ENCODE measurements at places on chromosomes 7 and 10. TPM values are rescaled to one million over a fixed set of nuclear protein-coding genes. Genes with fewer than 3 reads are reported as not detected.

- no peak for DNase-seq
Measured at GRCh38 chr7:94823947-94824346, 83.4 kb upstream of the PPP1R9A start.

DNA sequence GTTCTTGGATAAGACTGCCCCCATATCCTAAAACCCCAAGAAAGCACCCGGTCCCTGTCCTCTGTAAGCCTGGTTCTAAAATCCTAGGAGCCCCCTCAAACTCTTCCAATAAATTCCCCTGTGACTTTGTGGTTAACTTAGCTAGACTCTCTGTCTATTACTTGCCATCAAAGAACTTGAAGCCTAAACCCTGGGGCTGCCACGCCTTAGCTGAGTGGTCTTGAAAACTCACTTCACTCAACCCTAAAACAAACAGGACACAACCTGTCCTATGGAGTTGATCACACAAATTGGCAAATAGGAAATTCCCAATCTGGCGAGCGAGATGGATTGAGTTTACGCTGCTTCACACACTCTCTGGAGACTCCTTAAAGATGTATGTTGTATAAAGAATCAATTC lies 191.4 kb upstream of the SVIL start:
- no peak for DNase-seq

- DNase-seq = no peak
Measured at GRCh38 chr7:136912339-136912738, 43.9 kb downstream of the CHRM2 start.

GRCh38 chr7:105188201-105188600 lies 174.2 kb downstream of the KMT2E start:
- DNase-seq = no peak

DNA sequence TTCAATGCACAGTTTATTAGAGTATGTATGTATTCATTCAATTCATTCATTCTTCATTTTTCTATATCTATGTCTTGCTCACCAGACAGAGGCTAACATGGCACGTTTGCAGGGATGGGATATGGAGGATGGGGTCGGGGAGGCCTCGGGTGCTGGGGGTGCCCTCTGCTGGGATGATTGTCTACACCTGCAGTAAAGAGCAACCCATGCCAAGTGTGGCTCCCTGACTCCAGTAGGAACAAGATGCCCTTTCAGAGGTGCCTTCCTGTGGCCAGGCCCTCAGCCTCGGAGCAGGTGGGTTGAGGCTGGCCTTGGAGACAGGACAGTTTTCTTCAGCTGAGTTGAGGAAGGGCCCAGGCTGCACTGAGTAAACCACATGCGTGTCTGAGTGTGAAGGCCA lies 157.2 kb downstream of the SH2D4B start:
- DNase-seq = no peak

GRCh38 chr7:133354546-133355324 lies 101.9 kb downstream of the EXOC4 start:
- no peak for DNase-seq

DNA sequence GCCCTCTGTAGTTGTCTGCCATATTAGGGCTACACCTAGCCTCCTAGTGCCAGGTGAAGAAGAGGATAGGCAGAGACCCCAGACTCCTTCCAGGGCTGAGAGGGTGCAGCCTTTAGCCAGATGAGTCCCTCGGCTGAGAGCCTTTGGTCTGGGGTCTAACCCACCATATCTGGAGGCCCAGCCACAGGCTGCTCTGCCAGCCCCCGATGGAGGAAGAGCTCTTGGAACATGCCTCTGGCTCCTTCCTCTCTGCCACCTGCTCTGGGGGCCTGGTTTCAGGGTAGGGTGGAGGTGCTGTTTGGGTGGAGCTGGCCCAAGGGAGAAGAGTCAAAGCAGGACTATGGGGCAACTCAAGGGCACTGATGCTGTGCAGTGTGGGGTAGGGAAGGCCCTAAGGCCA lies 1.4 kb downstream of the LRRC18 start:
- no peak for DNase-seq

- DNase-seq = peak; percentile 31
Measured at GRCh38 chr7:12524794-12525386, 45.6 kb upstream of the SCIN start.

- DNase-seq = no peak
Measured at GRCh38 chr10:14381475-14381874, 50.8 kb upstream of the FRMD4A start.

- DNase-seq = no peak
Measured at GRCh38 chr10:14594878-14595525, 179.7 kb downstream of the FAM107B start.

- no peak for DNase-seq
Measured at GRCh38 chr7:140977741-140978140, 37.0 kb downstream of the MRPS33 start.

- DNase-seq = no peak
Measured at GRCh38 chr10:29634764-29635625, at the start of gene SVIL. TSS of gene SVIL (minus strand) at chr10:29634971. CDS start at chr10:29555058, 79,913 bp downstream.

GRCh38 chr7:1735806-1736483 lies 65.9 kb downstream of the ELFN1 start:
- no peak for DNase-seq

DNA sequence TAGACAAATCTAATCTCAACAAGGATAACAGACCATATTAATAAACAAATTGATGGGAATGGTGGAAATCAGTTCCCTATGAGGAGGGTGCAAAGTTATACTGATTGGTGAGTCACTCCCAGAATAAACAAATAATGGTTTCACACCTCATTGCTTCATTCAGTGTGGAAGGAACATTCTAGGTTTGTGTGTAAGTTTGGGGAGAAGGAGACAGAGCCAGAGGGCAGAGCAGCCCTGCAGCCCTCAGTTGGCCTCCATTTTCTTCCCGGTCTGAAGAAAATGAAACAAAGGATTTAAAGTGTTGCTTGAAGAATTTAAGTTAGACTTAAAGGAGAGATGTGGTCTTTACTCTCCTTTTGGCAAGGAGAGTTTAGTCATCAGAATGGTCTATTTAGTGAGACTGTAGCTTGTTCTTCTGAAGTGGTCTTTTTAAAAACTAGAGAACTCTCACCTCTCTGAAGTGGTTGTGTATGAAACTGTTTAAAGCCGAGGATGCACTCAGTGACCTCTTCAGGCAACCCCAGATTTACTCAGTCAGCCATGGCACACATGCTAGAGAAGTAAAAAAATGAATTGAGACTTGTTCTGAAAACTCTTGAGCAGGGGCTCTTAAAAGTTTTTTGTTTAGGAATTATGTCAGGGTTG lies 27.2 kb downstream of the IKZF1 start:
- DNase-seq = no peak

- no peak for DNase-seq
Measured at GRCh38 chr7:112386619-112387018, 63.6 kb upstream of the IFRD1 start.

Gene ZPBP
- 0.45 TPM for polyA plus RNA-seq

Gene SH2D4B
- polyA plus RNA-seq = 0.14 TPM

Gene LRRC18
- 0.62 TPM for polyA plus RNA-seq

Gene MYO1G
- 0.48 TPM for polyA plus RNA-seq

Gene PKD2L1
- polyA plus RNA-seq = 0.81 TPM

All from spinal cord (tissue), 10 donors.